ENCODE measurements at places on chromosomes 4 and X. TPM values are rescaled to one million over a fixed set of nuclear protein-coding genes. Genes with fewer than 3 reads are reported as not detected.

- peak; percentile 13 for DNase-seq
Observed at GRCh38 chr4:17033025-17033767, 134.8 kb upstream of the LDB2 start.

DNA sequence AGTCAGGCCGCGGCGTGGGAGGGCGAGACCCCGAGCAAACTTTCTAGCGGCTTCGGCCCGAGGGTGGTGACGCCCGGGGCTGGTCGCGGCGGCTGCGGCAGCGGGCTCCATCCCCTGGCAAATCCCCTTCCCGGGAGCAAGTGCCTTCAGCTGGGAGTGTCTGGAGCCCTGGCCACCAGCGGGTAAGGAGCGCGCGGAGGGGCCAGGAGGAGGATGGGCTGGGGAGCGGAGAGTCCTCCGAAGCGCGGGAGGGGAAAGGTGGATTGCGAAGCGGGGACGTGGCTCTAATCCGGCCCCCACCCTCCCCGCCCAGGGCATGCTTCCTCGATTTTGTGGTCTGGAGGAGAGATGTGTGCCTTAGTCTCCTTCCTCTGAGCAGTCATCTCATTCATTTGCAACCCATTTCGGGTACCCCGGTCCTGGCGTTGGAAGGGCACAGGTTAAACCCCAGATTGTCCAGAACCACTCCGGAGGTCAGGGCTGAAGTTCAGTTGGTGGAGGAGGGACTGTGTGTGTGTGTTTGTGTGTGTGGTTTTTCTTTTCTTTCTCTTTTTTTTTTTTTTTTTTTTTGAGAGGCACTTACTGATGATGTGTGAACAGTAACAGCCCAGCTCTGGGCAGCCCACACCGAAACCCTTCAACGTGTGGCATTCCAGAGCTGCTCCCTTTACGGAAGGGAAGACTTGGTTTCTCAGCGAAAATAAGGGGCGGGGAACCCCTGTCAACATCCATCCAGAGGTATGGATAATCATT lies 516 bp downstream of the SGMS2 start:
- DNase-seq = peak; percentile 78

DNA sequence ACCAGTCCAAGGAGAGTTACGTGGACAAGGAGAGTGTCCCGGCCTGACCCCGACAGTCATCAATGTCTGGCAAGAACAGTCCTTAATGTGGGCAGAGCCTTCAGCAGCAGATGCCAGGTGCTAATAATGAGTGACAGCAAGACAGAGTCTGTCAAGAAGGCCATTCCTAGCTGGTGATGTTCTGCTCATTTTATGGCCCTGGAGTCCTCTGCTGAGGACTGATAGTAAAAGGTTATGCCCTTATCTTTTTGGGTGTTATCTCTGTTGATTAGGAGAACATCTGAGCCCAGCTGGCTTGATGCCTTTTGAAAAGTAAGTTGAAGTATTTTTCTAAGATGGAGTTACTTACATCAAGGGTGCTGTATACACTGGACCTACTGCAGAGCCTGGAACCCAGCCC lies 67.3 kb downstream of the SLC34A2 start:
- DNase-seq = no peak

DNA sequence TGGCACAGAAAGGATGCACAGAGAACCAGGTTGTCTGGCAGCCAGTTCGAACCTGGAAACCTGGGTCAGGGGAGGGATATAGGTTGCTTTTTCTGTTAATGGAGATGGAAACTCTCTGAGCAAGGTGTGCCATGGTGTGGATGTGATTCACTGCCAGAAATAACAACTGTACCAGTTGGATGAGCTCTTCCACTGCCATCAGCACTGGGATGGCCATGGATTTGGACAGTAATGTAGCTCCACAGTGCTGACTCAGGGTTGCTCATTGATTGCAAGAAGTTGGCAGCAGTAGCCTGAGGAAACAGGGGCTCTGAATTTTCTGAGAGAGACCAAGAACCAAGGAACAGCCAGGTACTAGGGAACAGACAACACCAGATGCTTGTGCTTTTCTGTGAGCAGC lies 33.8 kb downstream of the PNMA5 start:
- DNase-seq = peak; percentile 8

DNA sequence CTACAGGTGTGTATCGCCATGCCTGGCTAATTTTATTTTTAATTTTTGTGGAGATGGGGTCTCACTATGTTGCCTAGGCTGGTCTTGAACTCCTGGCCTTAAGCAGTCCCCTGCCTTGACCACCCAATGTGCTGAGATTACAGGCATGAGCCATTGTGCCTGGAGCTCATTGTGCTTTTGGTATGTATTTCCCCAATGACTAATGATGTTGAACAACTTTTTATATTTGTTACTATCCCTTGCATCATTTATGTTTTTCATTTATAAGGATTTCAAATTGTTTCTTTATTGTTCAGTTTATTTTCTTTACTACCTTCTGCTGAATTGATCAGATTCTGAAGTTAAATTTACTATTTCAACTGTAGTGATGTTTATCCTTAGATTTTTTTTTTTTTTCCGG lies 199.7 kb downstream of the CEP135 start:
- peak; percentile 37 for DNase-seq

DNA sequence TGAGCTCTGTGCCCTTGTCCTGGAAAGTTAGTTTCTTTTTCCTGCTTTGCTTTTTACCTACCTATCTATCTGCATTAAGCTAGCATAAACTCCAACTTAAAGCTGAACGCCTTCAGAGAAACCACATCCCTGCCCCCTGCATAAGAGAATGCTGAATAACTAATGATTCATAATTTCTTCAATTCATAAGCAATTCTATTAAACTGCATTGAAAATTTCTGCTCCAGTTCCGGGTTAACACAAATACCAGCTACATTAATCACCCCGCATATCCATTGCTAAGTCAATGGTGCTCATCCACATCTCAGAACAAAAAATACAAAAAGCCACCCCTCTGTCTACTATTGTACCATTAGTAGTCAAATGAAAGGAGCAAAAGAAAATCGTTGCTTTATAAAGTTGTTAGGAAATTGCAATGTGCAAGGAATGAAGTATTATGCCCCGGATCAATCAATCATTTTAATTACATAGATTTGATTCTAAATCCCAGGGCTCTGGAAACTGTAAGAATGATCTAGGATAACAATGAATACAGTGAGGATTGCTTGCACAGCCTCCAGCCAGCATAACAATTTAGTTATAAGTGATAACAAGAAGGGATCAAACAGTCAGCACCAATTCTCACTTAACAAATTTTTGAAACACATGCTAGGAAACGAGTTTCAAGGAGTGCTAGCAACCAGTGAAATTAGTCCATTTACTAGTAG lies 106.8 kb downstream of the ELOVL6 start:
- peak; percentile 77 for DNase-seq

DNA sequence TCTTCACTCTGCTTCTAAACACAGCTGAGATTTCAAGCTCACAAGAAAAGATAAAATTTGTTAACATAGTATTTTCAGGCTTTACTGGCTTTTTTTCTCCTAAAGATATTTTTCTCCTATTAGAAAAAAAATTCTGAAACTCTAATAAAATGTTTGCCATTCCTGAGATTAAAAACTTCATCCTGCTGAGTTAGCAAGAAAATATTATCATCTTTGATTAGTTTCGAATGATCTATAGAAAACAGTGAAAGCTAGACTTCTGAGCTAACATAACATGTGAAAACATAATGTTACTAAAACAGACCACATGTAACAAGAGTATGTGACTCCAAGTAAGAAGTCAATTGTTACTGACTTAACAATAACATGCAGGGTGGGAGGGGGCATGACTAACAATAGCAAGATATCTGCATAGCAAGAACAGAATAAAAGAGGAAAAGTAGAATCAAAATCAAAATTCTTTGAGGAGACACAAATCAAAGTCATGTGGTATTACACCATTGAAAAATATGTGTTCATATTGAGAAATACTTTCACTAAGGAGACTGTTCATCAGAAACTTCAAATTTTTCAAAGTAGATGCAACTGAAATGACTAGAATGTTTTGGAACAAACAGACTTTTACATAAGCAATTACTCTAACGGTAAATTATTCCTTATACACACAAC lies 14.5 kb downstream of the TBCK start:
- DNase-seq = peak; percentile 40

- DNase-seq = no peak
Observed at GRCh38 chrX:107470198-107470597, 20.7 kb downstream of the FRMPD3 start.

DNA sequence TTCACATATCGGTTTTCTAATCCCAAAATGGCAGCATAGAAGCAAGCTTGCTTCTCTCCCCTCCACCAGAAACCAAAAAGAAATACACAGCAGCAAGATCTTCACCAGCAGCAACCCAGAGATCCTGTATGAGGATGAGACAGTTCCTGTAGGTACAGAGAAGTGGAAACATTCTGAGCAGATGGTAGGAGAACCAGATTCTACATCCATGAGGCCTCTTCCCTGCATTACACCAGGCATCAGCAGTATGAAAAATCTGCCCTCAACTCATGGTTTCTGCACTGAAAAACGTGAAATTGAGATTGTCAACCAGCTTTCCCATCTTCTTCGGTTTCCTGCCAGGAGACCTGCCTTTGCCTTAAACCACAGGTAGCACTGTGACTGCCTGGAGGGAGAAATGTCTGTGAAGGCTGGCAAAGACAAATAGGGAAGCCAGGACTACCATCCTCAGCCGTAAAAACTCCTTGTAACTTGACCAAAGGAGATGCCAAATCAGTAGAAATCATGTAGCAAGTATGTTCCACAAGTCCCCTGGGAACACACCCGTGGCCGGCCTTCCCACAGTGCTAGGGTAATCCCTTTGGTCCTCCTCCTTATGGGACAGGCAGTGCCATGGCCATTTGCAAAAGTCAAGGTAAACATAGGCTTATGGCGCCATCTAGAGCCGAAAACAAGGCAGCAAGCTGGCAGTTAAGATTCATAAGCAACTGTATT lies 24.0 kb upstream of the MTHFD2L start:
- DNase-seq = peak; percentile 95

- no peak for DNase-seq
Observed at GRCh38 chr4:17169699-17170098, 271.3 kb upstream of the LDB2 start.

GRCh38 chrX:106404512-106404911 lies 207.3 kb upstream of the RADX start:
- DNase-seq = no peak

- no peak for DNase-seq
Observed at GRCh38 chr4:181611946-181612600, 631.1 kb upstream of the TENM3 start.

GRCh38 chrX:68832101-68832416 lies 3.2 kb downstream of the EFNB1 start:
- peak; percentile 88 for DNase-seq

- DNase-seq = no peak
Observed at GRCh38 chr4:7289589-7289988, 97.3 kb downstream of the SORCS2 start.

DNA sequence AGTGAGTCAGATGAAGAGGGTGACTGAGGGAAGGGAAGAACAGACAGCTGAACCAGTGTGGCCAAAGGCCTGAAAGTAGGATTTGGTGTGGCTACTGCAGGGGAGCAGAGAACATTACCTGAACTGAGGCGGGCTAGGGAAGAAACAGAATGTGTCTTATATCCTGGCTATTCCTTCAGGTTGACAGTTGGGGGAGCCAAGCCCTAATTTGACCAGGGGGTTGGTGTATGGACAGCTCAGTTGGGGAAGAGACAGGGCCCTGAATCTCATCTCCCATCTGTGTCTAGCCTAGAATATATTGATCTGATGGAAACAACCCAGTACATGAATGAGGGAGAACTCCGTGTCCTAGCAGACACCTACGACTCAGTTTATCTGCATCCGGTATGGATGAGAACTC lies 4.2 kb downstream of the HDAC6 start:
- DNase-seq = no peak

DNA sequence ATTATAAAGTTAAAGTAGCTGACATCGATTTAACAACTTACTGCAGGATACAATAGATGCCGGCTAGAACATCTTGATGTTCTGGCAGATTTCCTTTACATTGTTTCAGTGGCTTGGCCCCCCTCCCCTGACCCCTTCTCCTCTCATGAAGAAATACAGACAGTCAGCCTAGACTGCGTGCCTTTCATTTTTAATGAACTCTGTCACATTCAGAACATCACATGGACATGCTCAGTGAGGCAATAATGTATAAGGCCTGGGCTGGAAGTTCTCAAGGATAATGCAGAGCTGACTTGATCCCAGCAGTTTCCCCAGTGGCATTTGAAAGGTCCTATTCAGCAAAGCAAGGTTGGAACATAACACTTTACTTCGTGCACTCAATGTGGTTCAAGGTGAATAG lies 239.2 kb downstream of the ANK2 start:
- DNase-seq = peak; percentile 26

GRCh38 chrX:64186974-64187761 lies 18.3 kb downstream of the AMER1 start:
- no peak for DNase-seq

- DNase-seq = no peak
Observed at GRCh38 chr4:161486461-161486860, 677.3 kb downstream of the FSTL5 start.

GRCh38 chr4:153451911-153452657 lies 14.1 kb upstream of the TMEM131L start:
- DNase-seq = no peak

Gene P2RY4
- not detected for total RNA-seq

Gene METTL14
- total RNA-seq = 21.9 TPM

Gene MAGEA12
- not detected for total RNA-seq

Gene PUDP
- total RNA-seq = 4.0 TPM

Gene MAGEA4
- total RNA-seq = not detected

Gene LNX1
- total RNA-seq = 10.9 TPM

Gene VCX
- total RNA-seq = not detected

Gene RADX
- total RNA-seq = 2.1 TPM

Gene TRO
- total RNA-seq = 15.0 TPM

Gene PCDH7
- total RNA-seq = 0.38 TPM

Gene DCHS2
- not detected for total RNA-seq

Gene MAGED4
- 63.1 TPM for total RNA-seq

Gene ADGRG4
- 0.25 TPM for total RNA-seq
